Hepatocyte (in vitro differentiated cells): ENCODE measurements at places on chromosomes 13 and 19. TPM values are rescaled to one million over a fixed set of nuclear protein-coding genes. Genes with fewer than 3 reads are reported as not detected.
A peak's percentile ranks its signal among the peaks of the same experiment; 100 is the strongest.

The MISP gene
- polyA plus RNA-seq: 38.4 and 50.9 TPM in 2 replicates

The PSG7 gene
- polyA plus RNA-seq: not detected in 2 replicates

The ABCA7 gene
- polyA plus RNA-seq: 26.8 and 38.1 TPM in 2 replicates

The CCDC70 gene
- polyA plus RNA-seq: 0.40 TPM in 1 of 2 replicates, not detected in the other

The ZMYM5 gene
- polyA plus RNA-seq: 14.7 and 14.8 TPM in 2 replicates

The ZNF429 gene
- polyA plus RNA-seq: 12.8 and 15.5 TPM in 2 replicates

The SPTBN4 gene
- 0.66 and 1.3 TPM in 2 replicates for polyA plus RNA-seq

The CARM1 gene
- polyA plus RNA-seq: 45.1 and 45.7 TPM in 2 replicates

The RASGRP4 gene
- 0.44 TPM in 1 of 2 replicates, not detected in the other for polyA plus RNA-seq

The SPC24 gene
- 5.2 and 8.8 TPM in 2 replicates for polyA plus RNA-seq

The PPM1N gene
- polyA plus RNA-seq: 0.59 and 1.4 TPM in 2 replicates

DNA sequence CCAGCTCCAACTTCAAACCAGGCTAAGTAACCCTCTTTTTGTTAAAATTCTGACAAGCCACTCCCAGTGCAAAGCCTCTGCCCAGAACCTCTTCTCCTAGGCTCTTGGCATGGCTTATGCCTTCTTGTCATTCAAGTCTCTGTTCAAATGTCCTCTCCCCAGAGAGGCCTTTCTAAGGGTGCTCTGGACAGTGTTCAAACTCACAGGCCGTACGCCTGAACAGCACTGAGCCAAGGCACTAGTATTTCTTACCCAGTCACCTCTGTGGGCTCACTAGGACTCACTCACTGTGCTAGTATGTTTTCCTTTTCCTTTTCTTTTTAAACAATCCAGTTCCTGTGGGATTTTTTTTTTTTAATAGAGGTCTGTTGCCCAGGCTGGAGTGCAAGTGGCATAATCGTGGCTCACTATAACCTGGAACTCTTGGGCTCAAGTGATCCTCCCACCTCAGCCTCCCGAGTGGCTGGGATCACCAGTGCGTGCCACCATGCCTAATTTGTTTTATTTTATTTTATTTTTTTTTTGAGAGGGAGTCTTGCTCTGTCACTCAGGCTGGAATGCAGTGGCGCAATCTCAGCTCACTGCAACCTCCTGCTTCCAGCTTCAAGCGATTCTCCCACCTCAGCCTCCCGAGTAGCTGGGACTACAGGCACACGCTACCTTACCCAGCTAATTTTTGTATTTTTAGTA lies 2.3 kb upstream of the ASF1B start:
- no peak for DNase-seq
- H3K4me1 ChIP-seq: peaks cover 13% of the 10 kb centered on the region
- H3K4me3 ChIP-seq: no peak overlapping the region
- H3K27ac ChIP-seq: peak overlapping the region; percentile 19

DNA sequence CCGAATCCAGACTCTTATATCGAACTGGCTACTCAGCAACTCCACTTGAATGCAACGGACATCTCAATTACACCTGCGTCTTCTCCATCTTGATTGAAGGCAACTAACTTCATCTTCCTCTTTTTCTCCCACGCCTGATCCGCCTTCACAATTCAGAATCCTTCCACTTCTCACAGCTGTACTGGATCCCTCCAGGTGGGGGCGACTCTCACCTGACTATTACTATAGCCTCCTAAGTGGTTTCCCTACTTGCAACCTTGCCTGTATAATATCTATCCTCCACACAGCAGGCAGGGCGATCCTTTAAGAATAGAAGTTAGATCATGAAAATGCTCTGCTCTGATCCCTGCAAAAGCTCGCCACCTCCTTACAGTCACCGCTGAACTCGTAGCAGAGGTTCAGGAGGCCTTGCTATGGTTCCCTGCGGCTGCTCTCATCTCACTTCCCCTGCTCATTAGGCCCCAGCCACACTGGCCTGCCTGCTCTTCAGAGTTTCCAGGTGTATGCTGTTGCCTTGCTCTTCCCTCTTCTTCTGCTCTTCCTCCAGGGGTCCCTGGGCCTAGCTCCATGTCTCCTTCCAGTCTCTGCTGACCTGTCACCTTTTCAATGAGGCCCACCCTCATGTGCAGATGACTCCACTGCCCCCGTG lies 31.9 kb downstream of the RFXAP start:
- no peak for DNase-seq
- H3K36me3 ChIP-seq: no peaks in the 10 kb centered on the region
- no peaks in the 10 kb centered on the region for H3K27me3 ChIP-seq
- no peak overlapping the region for H3K4me3 ChIP-seq
- no peaks in the 10 kb centered on the region for H3K4me1 ChIP-seq

DNA sequence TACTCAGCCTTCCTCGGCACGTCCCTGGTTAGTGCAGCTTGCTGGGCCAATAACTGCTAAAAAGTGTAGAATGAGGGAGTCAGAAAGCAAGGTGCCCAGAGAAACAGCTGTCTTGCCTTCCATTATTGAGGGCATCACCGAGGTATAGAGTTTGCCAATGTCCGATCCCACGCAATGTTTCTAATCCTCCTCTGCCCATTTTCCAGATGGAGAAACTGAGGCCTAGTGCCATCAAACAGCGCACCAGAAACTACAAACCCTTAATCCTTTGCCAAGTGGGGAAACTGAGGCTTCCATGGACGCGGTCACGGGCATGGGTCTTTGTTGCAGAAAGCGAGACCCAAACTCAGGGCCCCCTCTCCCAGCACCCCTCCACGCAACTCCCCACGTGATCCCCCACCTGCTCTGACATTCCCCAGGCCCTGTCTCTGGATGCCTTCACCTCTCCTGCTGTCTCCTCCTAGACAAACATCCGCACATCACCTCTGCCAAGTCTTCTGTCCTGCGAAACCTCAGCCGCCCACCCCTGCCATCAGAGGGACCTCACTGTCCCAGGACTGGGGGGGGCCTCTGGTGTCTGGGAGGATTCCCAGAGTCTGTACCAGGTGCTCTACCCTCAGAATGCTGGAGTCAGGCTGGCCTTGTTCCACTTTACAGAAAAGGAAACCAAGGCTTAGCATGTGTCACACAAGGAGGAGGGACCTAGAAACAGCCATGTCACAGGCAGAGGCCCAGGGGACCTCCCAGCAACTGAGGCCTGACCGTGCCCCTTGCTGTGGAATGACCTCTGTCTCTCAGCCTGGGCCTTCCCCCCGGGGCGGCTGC lies 930 bp upstream of the PDE4C start:
- H3K36me3 ChIP-seq: no peaks in the 10 kb centered on the region
- H3K27me3 ChIP-seq: peaks cover 12% of the 10 kb centered on the region
- no peak overlapping the region for H3K4me3 ChIP-seq
- peaks cover 5% of the 10 kb centered on the region for H3K4me1 ChIP-seq
- no peak overlapping the region for H3K27ac ChIP-seq
- no peak for DNase-seq

GRCh38 chr19:4374498-4375163 lies 25.7 kb downstream of the SH3GL1 start:
- no peak overlapping the region for H3K4me3 ChIP-seq
- H3K27ac ChIP-seq: peak overlapping the region; percentile 97
- H3K36me3 ChIP-seq: no peaks in the 10 kb centered on the region
- H3K27me3 ChIP-seq: no peaks in the 10 kb centered on the region
- DNase-seq: peak; percentile 86
- H3K4me1 ChIP-seq: peaks cover 55% of the 10 kb centered on the region

DNA sequence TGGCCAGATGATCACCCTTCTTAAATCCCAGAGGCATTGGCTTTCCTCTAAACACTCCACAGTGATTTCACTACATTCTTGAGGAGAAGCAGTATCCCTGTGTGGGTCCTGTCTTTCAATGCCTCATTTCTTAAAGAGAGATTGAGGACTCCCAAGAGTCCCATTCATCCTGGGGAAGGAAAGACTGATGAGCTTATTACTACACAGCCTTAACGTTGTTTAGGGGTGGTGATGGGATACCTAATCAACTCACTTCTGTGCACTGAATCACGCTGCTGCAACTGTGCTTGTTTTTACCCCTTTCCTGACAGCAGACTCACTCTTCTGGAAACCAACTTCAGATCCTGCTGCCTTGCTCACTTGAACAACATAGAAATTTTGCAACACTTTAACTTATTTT lies 203.1 kb downstream of the RGCC start:
- H3K27ac ChIP-seq: no peak overlapping the region
- no peak for DNase-seq
- no peaks in the 10 kb centered on the region for H3K4me1 ChIP-seq
- H3K27me3 ChIP-seq: no peaks in the 10 kb centered on the region
- no peaks in the 10 kb centered on the region for H3K36me3 ChIP-seq

DNA sequence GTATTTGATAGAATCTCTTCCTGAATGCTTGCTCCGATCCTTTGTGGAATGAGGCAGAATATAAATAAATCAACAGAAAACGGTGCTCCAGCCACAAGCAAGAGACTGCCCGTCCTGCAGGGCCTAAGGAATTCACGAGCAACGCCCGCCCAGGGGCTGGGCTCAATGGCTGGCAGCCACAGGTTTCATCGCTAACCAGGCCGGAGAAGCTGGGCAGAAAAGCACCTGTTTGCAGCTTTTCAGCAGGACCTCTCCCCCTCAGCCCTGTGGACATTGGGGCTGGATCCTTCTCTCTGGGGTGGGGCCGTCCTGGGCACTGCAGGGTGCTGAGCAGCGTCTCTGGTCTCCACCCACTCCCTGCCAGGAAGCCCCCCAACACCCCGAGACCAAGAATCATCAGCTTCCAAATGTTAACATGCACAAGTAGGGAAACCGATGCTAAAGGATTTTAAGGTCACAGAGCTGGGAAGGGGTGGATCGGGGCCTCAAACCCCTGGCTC lies 102.5 kb downstream of the GADD45B start:
- DNase-seq: peak; percentile 52
- H3K36me3 ChIP-seq: no peaks in the 10 kb centered on the region
- peak overlapping the region; percentile 89 for H3K27ac ChIP-seq
- H3K4me1 ChIP-seq: peaks cover 35% of the 10 kb centered on the region
- no peaks in the 10 kb centered on the region for H3K27me3 ChIP-seq

GRCh38 chr13:97223711-97224541 lies 1.8 kb downstream of the MBNL2 start:
- H3K4me3 ChIP-seq: peak overlapping the region; percentile 41
- no peaks in the 10 kb centered on the region for H3K27me3 ChIP-seq
- H3K4me1 ChIP-seq: peaks cover 39% of the 10 kb centered on the region
- H3K27ac ChIP-seq: peak overlapping the region; percentile 96

GRCh38 chr13:113970810-113971470 lies 2.9 kb downstream of the C13orf46 start:
- H3K36me3 ChIP-seq: no peaks in the 10 kb centered on the region
- no peaks in the 10 kb centered on the region for H3K4me1 ChIP-seq
- no peak overlapping the region for H3K4me3 ChIP-seq
- no peak overlapping the region for H3K27ac ChIP-seq
- H3K27me3 ChIP-seq: no peaks in the 10 kb centered on the region

GRCh38 chr19:33509774-33510173 lies 11.8 kb downstream of the PEPD start:
- H3K4me3 ChIP-seq: no peak overlapping the region
- H3K27ac ChIP-seq: no peak overlapping the region
- H3K27me3 ChIP-seq: no peaks in the 10 kb centered on the region

DNA sequence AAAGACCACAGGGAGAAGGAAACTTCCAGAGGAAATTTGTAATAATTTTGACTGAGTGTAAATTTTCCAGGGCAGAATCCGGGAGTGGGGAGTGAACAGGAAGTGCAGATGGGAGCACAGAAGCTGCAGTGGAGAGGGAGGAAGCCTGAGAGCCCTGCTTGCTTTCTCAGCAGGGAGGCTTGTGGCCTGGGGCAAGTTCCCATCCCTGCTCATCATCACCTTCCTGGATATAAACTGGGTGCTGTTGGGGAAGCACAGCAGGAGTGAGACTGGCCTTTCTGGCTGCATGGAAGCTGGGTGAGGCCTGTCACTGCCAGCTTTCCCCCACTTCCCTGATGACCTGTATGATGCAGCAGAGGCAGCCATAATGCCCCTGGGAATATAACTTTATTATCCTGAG lies 532.9 kb downstream of the SLITRK6 start:
- H3K4me3 ChIP-seq: no peak overlapping the region
- H3K27ac ChIP-seq: no peak overlapping the region
- no peaks in the 10 kb centered on the region for H3K36me3 ChIP-seq
- DNase-seq: no peak
- H3K4me1 ChIP-seq: no peaks in the 10 kb centered on the region

GRCh38 chr19:10193790-10194499 lies 808 bp downstream of the DNMT1 start:
- peak overlapping the region; percentile 87 for H3K4me3 ChIP-seq
- peak; percentile 23 for DNase-seq

- H3K27me3 ChIP-seq: no peaks in the 10 kb centered on the region
- H3K27ac ChIP-seq: no peak overlapping the region
- peaks cover 18% of the 10 kb centered on the region for H3K4me1 ChIP-seq
These were observed 373.2 kb downstream of the KCNRG start for GRCh38 chr13:50388481-50388880.

DNA sequence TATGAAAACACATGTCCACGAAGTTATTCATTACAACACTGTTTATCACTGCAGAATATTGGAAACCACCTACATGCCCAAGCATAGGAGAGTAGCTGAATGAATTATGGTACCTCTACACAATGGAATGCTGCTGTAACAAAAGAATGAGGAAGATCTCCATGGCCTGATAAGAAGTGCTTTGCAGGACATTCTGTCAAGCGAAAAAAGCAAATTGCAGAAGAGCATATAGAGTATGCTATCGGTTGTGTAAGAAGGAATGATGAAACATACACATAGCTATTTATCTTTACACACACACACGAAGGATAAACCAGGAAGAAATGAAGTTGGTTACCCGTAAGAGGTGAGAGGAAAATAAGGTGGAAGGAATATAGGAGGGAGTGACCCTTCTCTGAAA lies 37.5 kb upstream of the CEACAM20 start:
- no peaks in the 10 kb centered on the region for H3K36me3 ChIP-seq
- H3K27ac ChIP-seq: no peak overlapping the region
- DNase-seq: no peak
- H3K4me3 ChIP-seq: no peak overlapping the region
- no peaks in the 10 kb centered on the region for H3K27me3 ChIP-seq

GRCh38 chr19:48512504-48513288 lies 1.1 kb upstream of the LMTK3 start:
- H3K27ac ChIP-seq: no peak overlapping the region
- H3K27me3 ChIP-seq: peaks cover 12% of the 10 kb centered on the region
- no peak overlapping the region for H3K4me3 ChIP-seq
- H3K4me1 ChIP-seq: no peaks in the 10 kb centered on the region
- H3K36me3 ChIP-seq: no peaks in the 10 kb centered on the region

DNA sequence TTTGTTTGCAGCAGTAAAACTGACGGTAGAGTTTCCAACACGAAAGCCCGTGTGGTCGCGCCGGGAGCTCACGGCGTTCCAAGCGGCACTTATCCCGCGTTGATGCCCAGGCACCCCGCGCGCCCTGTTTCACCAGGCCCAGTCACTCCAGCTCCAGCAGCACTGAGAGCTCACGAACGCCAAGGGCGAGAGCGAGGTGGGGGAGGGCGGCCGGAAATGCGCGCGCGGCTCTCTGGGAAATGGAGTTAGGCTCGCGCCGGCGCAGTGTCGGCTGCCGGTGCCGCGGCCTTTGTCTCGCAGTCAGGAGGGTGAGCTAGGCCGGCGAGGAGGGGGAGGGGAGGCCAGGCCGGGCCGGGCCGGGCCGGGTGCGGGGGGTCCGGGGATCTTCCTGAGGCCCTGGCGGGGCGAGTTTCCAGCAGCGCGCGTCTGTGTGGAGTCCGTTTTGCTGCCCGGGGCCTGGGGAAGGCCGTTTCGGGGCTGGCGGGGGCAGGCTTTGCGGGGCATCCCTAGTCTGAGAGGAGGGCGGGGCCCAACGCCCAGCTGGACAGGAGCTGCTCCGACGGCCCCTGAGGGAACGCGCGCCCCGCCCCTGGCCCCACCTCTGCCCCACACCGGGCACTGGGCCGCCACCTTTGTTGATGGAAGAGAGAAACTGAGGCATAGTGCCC lies at the start of gene ZNF135:
TSS of gene ZNF135 (plus strand) at position 280 of the 668 bp plus-strand sequence. CDS start 721 bp downstream, outside the sequence.
- peaks cover 11% of the 10 kb centered on the region for H3K4me1 ChIP-seq
- peak within 1 kb of the TSS; percentile 57 for H3K4me3 ChIP-seq
- peak; percentile 95 for DNase-seq
- no peaks in the 10 kb centered on the region for H3K27me3 ChIP-seq
